Astrocyte of the cerebellum (primary cell): ENCODE measurements at places on chromosomes 5 and 9.

DNA sequence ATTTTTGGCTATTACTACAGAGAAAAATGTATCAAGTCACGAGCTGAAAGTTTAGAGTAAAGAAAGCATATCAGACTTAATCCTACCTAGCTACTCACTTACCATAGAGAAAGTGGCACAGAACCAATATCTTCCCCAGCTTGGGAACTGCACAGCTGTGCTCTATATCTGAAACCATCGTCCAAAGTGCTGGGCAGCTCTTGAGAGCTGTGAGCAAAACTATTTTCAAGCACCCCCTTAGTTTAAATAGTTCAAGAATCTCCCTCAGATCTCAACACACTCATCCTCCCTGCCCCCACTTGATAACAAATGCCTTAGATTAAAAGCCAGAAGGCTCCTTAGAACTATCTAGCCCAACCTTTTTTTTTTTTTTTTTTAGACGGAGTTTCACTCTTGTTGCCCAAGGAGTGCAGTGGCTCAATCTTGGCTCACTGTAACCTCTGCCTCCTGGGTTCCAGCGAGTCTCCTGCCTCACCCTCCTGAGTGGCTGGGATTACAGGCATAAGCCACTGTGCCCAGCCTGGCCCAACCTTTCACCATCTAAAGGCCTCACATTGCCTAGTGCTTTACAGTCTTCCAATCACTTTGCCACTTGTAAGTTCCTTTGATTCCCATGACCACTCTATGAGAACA is 94.2 kb upstream of the APC start:
- no peak for DNase-seq

DNA sequence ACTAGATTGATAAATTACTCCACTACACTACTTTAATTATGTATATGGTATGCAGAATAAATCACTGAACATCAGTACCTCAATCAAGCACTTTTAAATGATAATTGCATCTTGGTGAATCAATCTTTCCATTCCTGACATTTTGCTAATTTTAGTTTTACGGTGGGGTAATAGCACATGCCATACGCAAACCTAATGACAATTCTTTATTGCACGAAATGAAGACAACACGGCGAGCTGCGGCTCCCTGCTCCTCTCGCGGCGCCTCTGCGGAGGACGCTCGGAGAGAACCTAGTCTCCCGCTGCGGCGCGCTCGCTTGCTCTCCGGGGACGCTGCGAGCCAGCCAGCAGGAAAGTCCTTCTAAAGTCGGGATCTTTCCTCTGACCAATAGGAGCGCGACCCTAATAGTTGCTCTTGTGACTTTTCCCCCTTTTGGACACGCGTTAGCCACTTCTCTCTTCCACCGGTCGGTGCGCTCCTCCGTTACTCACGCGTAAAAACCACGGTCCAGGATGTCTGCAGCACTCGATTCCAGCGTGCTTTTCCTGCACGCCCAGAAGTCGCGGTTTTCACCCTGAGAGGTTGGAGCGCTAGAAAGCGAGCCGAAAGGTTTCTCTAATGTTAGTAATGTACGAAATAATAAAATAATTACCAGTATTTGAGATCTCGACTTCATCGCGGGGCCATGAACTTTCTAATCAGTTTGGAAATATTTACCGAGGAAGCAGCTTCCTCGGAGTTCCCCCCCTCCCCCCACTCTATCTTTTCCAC is 1.0 kb upstream of the MEF2C start:
- DNase-seq: no peak

GRCh38 chr5:16806711-16807546 is 129.2 kb downstream of the MYO10 start:
- no peak for DNase-seq

- no peak for DNase-seq
These were observed 5.4 kb upstream of the SLC25A51 start for GRCh38 chr9:37909326-37909725.

GRCh38 chr5:91486638-91487037 is 103.5 kb upstream of the ARRDC3 start:
- DNase-seq: no peak

GRCh38 chr5:51746023-51746422 is 362.8 kb downstream of the ISL1 start:
- DNase-seq: no peak

DNA sequence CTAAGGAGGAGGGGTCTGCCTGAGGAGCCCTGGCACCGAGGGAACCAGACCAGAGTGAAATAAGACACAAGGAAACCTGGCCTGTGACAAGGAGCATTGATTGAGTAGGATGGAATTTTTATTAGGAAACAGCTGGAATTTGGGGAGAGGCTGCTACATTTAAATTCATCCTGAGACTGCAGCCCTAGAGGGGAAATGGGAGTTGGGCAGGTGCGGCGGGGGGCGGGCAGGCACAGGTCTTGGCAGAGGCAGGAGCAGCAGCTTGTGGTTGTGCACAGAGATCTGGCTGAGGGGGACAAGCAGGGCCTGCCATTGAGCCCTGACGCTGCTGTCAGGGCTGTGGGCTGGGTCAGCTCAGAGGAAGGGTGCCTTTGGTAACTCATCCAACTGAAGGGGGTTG is 71.6 kb downstream of the PCDH1 start:
- DNase-seq: no peak
